ENCODE measurements at places on chromosomes 1 and 21.

GRCh38 chr1:170114906-170115305 lies 30.9 kb upstream of the NTMT2 start:
- no peak for DNase-seq

DNA sequence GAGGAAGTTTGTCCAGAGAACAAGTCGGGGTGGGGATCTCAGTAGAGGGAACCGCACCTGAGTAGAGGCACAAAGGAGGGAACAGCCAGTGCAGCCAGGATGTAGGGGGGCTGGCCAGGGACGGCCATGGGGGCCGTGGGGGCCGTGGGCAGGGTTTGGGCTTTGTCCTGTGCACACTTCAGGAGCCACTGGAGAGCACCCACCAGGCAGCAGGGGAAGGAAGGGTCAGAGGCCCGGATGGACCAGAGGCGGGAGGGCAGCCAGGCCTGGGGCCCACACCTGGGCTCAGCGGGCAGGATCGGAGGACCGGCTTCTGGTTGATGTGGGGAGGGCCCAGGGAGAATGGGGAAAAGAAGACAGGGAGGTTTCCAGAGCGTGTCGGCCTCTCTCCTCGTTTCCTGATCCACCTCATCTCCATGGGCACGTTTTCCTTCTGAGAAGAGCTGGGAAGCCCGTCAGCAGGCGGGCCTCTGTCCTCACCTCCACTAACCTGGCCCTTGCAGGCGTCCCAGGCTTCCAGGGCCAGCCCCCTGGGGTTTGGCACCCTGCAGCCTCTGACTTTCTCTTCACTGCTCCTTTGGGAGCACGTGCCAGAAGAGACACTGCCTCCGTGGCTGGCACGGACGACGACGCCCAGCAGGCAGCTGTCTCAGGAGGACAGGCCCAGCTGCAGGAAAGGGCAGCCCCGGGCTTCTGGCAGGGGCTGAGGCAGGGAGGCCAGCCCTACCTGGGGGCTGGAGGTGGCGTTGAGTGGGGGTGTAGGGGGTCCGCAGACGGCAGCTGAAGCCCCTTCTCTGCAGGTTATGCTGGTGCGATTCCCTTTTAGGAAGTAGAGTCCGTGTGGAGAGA lies 16.8 kb upstream of the PDXK start:
- DNase-seq = no peak

DNA sequence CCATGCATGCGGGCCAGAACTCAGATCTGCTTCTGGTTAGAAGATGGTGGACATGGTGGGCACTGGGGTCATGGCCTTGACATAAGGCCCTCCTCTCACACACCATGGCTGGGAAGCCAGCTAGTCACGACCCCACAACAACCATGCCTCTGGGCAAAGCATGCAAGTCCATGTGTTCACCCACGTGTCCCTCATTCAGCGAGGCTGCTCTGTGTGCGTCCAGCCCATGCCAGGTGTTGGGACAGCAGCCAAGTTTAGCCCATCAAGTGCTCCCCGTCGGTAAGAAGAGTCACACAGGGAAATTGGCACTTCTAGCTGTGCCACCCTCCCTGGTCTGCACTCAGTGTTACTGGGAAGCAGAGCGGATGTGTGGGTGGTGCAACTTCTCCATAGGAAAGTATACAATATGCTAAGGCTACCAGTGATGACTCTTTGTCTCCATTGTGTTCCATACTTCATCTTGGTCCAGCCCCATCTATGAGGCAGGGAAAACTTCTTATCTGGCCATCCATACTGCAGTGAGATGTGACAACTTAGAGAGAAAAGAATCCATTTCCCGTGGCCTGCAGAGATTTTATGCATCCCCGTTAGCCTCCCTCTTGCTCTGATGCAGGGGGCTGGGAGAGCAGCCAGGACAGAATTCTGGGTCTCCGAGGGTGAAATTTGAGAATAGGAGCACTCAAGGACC lies 198.0 kb downstream of the GRIK3 start:
- no peak for DNase-seq

GRCh38 chr1:212291505-212292134 lies 6.4 kb downstream of the PPP2R5A start:
- no peak for DNase-seq
